CD4-positive, alpha-beta memory T cell (primary cell): ENCODE measurements at places on chromosomes 11 and 22.

DNA sequence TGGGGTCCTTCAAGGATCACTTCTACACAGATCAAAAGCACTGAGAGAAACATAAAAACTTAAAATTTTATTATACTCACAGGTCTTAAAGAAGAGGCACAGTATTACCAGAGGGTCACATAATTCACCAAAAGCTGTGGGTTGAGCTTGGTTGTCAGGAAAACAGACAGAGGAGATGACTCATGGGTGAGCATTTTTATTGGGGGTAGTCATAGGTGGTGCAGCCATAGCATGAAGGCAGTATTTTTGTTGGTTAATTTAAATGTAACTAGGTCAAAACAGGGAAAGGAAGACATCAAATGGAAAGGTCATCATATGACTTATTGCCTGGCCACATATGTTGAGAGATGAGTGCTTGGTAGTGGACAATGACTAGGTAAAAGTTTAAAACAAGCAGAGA, 24.2 kb downstream of the OR5B17 start:
- DNase-seq, result no peak

DNA sequence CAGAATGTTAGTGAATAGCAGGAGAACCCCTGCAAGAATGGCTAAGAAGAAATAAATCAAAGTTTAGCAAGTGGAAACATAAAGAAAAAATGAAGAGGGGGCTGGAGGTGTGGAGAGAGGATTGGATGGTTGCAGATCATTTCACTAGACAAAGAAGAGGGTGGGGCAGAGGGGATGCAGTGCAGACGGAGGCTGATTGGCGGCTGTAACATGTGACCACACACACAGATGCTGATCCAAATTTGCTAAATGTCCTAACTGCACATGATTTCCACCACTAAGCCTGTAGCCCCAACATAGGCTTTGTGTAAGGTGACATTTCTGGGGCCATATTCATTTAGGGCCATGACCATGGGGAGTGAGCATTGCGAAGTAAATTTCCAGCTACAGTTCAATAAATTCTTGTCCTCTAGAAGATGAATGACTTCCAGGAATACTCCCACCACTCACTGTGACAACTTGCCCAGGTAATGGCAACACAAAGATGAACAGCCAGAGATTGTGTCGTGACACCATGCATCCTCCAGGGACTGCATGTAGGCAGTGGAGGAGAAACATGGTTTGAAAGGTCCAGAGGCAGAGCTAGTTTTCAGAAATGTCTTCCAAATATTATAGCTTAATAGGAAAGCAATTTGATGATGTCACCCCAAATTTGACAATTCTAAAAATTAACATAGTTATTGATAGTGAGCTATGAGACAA, 6.8 kb downstream of the KRTAP5-11 start:
- no peak for DNase-seq

GRCh38 chr22:25113316-25113721, 86.3 kb upstream of the CRYBB3 start:
- DNase-seq, result no peak

DNA sequence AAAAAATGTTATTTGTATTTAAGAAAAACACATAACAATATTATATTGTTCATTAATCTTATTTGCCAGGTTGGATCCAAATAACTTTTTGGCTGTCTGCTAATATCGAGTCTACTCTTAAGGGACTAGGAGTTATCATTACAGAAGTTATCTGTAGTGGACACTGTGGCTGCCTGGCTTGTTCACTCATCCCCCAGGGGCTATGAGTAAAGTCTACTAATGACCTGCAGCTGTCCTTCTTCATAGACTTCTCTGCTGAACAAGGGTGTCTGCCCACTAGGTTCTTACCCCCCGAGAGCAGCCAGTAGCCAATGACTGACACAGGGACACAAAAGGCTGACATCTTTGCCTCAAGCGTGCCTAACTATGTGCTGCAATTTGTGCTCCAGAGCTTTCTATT, 69.7 kb downstream of the APIP start:
- no peak for DNase-seq

DNA sequence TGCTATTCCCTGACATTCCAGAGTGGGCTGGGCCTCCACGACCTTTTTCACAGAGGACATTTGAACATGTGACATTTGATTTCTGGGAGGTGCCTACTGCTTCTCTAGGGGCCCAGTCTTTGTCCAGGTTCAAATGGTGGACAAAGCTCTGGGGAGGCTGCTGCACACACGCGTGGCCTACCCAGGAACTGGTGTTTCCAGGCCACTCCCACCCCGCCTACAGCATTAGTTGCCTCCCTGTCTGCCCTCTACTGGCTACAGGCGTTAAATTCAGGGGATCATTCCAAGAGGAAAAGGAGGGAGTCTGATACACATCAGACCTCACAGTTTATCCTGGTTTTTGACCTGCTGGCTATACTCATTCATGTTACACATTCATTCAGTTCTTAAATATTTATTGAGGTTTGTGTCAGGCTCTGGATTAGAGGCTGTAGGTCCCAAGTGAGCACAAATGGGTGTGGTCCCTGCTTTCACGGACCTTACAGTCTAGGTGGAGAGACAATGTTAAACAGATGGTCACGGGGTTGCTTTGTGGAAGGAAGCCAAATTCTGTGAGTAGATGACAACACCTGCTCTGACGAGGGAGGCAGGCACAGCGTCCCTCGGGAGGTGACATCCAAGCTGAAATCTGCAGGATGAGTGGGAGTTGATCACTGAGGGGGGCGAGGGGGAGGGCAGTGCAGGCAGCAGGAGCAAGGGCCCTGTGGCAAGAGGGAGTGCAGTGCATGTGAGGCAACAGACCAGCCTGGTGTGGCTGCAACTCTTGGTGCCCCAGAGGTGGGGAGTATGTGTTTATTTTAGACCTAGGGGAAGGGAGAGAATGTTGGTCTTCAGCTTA, 11.8 kb downstream of the TUB start:
- DNase-seq, result no peak

DNA sequence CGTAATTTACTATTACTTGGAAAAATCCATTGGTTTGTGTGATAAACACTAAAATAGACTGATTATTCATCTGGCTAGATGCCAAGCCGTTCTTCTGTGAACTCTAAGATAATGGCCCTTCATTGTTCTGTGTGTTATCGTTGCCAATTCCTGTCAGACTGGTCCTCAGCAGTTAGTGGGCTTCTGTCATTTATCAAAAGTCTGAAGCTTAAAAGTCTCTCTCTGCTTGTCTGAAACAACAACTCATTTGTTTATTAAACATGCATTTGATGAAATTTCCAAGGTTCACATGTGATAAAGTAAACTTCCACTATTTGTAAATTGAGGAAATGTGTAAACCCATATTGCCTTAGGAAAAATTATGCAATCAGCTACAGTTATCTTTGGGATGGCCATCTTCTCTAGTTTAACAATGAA, 21.1 kb upstream of the RDX start:
- no peak for DNase-seq

GRCh38 chr11:111044751-111045406, 200.6 kb upstream of the POU2AF2 start:
- DNase-seq, result no peak

DNA sequence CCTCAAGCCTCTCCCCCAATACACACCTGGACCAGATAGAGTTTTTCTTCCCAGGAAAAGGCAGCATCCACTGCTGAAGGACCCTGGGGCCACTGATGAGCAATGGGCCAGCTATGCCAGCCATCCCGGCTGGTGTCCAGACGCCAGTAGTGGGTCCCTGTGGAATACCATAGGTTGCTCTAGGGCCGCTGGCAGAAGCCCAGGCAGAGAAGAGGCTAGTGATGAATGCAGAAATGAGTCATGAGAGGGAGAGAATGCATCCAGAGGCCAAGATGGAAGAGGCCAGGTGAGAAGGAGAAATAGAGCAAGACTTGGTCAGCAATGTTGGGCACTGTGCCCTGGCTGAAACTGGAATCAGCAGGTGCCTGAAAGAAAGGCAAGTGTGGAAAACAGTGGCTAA, 8.9 kb downstream of the HPX start:
- DNase-seq, result no peak

DNA sequence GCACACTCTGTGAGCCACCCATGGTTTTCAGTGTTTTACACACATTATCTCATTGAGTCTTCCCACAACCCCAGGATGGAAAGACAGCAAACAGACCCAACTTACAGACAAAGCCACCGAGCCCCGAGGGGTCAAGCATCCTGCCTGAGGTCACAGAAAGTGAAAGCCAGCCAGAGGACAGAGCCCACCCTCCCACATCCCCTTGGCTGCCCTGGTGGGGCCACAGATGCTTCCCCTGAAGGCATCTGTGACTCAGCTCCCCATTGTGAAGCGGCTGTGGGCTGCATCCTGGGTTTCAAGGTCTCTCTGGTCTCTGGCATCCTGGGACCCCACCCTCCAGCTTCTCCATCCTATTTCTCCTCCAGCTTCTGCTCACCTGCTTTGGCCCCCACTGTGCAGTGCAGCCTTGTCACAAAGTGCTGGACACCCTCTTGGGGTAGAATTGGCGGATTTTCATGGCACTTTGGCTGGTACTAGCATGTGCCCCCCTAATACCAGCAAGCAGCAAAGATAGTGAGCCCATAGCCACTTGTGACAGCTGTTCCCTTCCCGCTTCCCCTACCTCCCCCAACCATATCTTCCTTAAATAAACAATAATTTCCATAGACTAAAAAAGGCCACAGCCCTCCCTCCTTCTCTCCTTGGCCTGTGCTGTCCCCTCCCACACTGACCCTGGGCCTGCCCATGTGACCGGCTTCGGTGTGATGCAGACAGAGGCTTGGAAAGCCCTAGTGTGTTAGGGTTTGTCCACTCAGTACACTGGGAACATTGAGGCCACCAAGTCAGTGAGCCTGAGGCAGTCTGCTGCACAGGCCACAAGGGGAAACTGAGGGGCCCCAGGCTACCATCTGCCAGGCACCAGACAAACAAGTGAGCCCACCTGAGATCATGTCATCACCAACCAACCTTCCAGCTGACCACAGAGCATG, 53.9 kb upstream of the SHISAL1 start:
- no peak for DNase-seq

GRCh38 chr22:39152024-39152510, 413 bp downstream of the CBX7 start:
- DNase-seq, result no peak

DNA sequence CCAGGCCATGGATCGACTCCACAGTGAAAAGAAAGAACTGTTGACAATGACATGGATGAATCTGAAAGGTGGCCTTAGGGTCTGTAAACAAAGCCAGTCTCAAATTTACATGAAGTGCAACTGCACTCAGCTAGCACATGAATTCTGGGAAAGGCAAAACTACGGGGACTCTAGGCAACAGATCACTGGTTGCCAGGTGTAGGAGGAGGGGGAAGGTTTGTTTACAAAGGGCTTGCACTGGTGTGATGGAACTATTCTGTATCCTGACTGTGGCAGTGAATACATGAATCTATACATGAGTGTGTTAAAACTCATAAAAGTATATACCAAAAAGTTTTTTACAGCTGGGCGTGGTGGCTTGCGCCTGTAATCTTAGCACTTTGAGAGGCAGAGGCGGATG, 27.3 kb downstream of the ALX4 start:
- no peak for DNase-seq

GRCh38 chr11:79147011-79147410, 293.8 kb downstream of the TENM4 start:
- DNase-seq, result no peak

DNA sequence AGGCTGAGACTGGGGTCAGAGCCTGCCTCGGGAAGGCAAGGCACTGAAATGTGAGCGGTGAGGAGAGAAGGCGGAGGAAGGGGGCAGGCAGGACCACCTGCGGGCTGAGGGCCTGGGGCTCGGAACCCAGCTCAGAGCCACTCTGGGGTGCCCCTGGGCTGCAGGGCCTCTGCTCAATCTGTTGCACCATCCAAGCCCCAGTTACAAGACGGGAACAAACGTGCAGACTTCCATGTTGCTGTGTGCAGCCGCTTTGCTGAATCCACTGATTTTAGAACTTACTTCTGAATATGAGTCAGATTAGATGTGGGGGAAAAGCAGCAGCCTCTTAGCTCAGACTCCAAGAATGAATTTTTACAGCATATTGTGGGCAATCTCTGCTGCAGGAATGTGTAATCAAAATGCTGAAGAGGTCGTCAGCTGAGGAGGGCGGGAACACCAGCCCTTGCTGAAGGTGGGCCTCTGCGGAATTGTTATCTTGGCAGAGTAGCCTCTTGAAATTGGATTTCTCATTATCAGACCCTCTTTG, 21.6 kb downstream of the PARVG start:
- no peak for DNase-seq

GRCh38 chr11:121376130-121376529, 76.0 kb upstream of the SORL1 start:
- no peak for DNase-seq

GRCh38 chr22:45502215-45503049, at the start of gene FBLN1:
FBLN1 (plus strand) TSS chr22:45502883; CDS start chr22:45502986, 103 bp downstream.
- no peak for DNase-seq

- DNase-seq, result no peak
Measured at GRCh38 chr22:27239520-27239919, 562.0 kb downstream of the MN1 start.
